ENCODE measurements at places on chromosomes 12 and 14.

GRCh38 chr14:91058042-91058581, 2.3 kb downstream of the RPS6KA5 start:
- no peak for DNase-seq

GRCh38 chr14:100818221-100818699, 7.7 kb upstream of the MEG3 start:
- DNase-seq: no peak

- no peak for DNase-seq
These were observed 69.4 kb upstream of the BDKRB2 start for GRCh38 chr14:96135285-96135684.

- DNase-seq: no peak
These were observed 12.0 kb downstream of the SLC15A4 start for GRCh38 chr12:128811806-128812205.

GRCh38 chr12:64893961-64894360, 69.5 kb downstream of the TBC1D30 start:
- DNase-seq: no peak

GRCh38 chr14:35332517-35333263, 40.5 kb downstream of the PSMA6 start:
- DNase-seq: no peak

DNA sequence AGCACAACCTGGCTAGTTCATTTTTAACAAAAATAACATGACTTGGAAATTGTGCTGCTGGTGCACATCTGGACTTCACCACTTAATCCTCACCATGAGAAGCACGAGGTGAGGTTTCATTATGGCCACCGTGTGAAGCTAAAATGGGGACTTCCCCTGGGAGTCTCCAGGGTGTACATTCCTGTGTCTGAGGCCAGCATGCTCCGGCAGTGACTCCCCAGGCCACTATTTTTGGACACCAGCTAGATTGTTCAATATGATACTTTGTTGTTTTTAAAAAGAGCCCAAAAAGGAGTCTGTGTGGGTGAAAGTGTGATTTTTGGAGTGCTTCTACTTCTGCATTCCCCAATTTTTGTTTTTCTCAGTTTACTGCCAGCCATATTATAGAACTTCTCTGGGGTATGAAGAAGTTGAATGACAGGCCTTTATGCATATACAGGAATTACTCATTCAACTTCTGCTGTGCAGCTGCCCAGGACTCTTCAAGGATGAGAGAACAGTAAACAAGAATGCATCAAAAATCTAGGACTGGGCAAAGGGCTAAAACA, 16.9 kb upstream of the AICDA start:
- no peak for DNase-seq
